ENCODE measurements at places on chromosomes 7 and 10.

DNA sequence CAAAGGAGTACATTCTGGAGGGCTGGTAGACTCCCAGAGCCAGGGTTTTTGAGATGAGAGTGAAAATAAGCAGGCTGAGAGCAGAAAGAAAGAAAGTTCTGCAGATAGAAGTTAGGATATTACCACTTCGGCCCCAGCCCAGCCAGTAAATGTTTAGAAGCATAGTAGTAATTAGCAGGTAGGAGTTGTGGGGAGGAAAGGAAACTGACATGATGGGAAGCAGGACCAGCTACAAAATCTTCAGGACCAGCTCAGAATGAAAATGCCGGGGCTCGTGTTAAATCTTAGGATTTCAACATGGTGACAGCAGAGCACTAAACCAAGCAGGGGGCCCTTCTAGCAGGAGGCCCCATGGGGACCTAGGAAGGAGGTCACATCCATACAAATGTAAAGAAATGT lies 28.7 kb downstream of the PRSS2 start:
- no peak for DNase-seq

GRCh38 chr10:129057856-129058663 lies 409.0 kb upstream of the MGMT start:
- no peak for DNase-seq

GRCh38 chr10:100038561-100039071 lies 28.9 kb upstream of the DNMBP start:
- DNase-seq, result no peak

- no peak for DNase-seq
Measured at GRCh38 chr10:103765168-103765567, 90.2 kb downstream of the SH3PXD2A start.

- no peak for DNase-seq
Measured at GRCh38 chr10:132392811-132393694, 3.9 kb upstream of the PWWP2B start.

- no peak for DNase-seq
Measured at GRCh38 chr10:78778444-78779338, 290.1 kb upstream of the ZMIZ1 start.

- no peak for DNase-seq
Measured at GRCh38 chr10:71432101-71432905, 35.6 kb downstream of the CDH23 start.

- no peak for DNase-seq
Measured at GRCh38 chr7:72326365-72326764, 85.8 kb downstream of the CALN1 start.

DNA sequence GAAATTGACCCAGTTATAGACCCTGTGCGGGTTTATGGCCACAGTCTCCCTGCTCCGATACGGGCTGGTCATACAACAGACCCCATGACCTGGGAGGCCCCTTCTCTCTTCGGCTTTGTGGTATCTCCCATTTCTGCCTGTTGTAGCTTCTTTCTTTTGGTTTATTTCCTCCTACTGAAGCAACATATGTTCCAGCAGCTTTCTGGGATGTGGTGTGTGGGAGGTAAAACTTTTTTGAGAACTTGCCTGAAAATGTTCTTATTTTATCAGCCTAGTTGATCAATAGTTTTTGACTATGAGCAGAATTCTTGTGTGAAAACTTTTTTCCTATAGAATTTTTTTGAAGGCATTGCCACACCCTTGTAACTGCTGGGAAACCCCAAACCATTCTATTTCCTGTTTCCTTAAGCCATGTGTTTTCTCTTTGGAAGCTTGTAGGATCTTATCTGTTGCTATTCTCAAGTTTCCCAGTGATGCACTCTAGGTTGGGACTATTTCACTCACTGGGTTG lies 80.0 kb downstream of the DAGLB start:
- DNase-seq, result no peak

GRCh38 chr7:132709971-132710567 lies 133.8 kb upstream of the PLXNA4 start:
- DNase-seq, result no peak

- DNase-seq, result no peak
Measured at GRCh38 chr10:14691359-14691758, 83.3 kb downstream of the FAM107B start.

- no peak for DNase-seq
Measured at GRCh38 chr10:21807180-21807579, 196.3 kb downstream of the DNAJC1 start.

DNA sequence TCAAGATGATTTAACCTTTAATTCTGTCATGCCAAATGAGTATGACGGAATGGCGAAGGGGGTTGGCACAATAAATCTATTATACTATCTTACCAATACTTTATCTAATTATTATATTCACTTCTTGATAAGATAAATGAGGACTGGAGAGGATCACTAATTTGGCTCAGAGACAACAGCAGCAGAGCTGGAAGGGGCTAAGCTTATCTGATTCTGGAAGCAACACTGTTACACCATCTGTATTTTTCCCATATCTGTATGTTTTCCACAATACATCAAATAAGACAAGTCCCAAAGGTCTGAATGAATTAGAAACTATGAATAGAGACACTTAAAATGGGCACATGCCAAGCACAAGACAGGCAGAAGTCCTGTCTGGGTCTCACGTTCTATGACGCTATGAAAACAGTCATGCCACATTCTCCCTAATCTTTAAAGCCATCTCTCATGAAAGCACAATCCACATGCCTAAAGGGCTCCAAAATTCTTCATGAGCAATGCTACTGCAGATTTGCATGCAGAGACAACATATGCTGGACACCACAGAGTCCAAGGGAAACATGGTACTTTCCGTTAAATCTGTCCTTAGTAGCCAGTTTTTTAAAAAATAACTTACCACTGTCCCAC lies 88.3 kb downstream of the SLC25A13 start:
- DNase-seq, result no peak

GRCh38 chr7:2719007-2719406 lies 31.0 kb downstream of the AMZ1 start:
- no peak for DNase-seq

DNA sequence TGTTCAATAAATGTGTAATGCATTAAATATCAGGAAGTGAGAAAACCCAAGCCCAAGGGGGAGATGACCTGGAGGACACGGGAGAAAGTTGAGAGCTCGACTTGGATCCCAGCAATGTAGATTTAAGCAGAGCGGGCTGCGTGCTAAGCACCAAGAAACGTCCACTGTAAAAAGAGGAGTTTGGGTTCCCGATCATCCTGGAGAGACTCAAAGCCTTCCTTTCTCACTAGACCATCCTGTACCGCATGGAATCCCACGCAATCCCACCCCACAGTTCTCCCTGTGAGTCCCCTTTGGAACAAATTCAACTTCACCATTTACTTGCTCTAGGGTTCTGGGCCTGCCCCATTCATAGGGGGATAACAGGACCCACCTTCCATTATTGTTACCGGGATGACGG lies 2.4 kb downstream of the TRPV6 start:
- DNase-seq, result no peak

- DNase-seq, result no peak
Measured at GRCh38 chr7:137331378-137331777, 12.2 kb downstream of the PTN start.

DNA sequence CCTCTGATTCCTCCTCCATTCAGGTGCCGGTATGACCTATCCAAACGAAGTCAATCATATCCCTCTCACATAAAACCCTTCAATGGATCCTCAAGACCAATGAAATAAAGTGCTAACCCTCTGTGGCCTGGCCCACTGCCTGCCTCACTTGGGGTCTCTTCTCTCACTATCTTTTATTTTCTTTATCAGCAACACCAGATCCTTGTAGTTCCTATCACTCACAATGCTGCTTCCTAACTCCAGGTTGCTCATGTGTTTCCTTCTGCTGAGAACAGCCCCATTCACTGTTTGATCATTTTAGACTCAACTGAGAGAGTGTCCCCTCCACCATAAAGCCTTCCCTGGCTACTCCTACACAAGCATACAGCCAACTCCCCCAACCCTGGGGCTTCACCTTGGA lies 180.6 kb downstream of the DOCK4 start:
- no peak for DNase-seq

All from AG09319 (cell line).